A375 (cell line): ENCODE measurements at places on chromosomes 5 and 9. TPM values are rescaled to one million over a fixed set of nuclear protein-coding genes. Genes with fewer than 3 reads are reported as not detected.

Gene SPATA31A6
- 0.08 TPM in 1 of 2 replicates, not detected in the other for total RNA-seq

Gene SVEP1
- total RNA-seq: 0.72 and 0.98 TPM in 2 replicates

Gene KIAA0825
- total RNA-seq: 0.45 TPM in 2 replicates

Gene PCDHA9
- 1.8 and 2.2 TPM in 2 replicates for total RNA-seq

Gene TMEM252
- total RNA-seq: not detected in 2 replicates

Gene IL13
- 0.42 TPM in 1 of 2 replicates, not detected in the other for total RNA-seq

Gene SPAG8
- 1.2 and 3.7 TPM in 2 replicates for total RNA-seq

Gene ANXA2R
- total RNA-seq: 2.8 and 3.7 TPM in 2 replicates

Gene GBA2
- total RNA-seq: 49.6 and 50.5 TPM in 2 replicates

Gene SLC35D2
- 17.5 and 22.8 TPM in 2 replicates for total RNA-seq

Gene ZFYVE16
- total RNA-seq: 11.3 and 18.4 TPM in 2 replicates

Gene SAXO1
- total RNA-seq: not detected in 2 replicates

Gene FOXD4L3
- total RNA-seq: not detected in 2 replicates

Gene SLC34A3
- not detected in 2 replicates for total RNA-seq

Gene PITX1
- total RNA-seq: 1.2 and 2.1 TPM in 2 replicates

Gene SLC1A3
- total RNA-seq: 21.7 and 23.9 TPM in 2 replicates

Gene FGD3
- 0.23 and 0.37 TPM in 2 replicates for total RNA-seq

Gene FAM200C
- 3.5 and 4.7 TPM in 2 replicates for total RNA-seq

Gene IL7R
- total RNA-seq: 7.3 and 8.3 TPM in 2 replicates

Gene NELFB
- 51.1 and 51.2 TPM in 2 replicates for total RNA-seq

Gene GFRA3
- total RNA-seq: 0.08 TPM in 1 of 2 replicates, not detected in the other

Gene PIP5K1B
- total RNA-seq: 0.19 TPM in 1 of 2 replicates, not detected in the other

Gene ARHGEF39
- total RNA-seq: 5.9 and 6.6 TPM in 2 replicates

Gene NEUROG1
- not detected in 2 replicates for total RNA-seq

Gene CNTNAP3
- total RNA-seq: 37.7 and 48.8 TPM in 2 replicates

Gene TLE1
- 33.8 and 36.6 TPM in 2 replicates for total RNA-seq

Gene TRIP13
- 65.7 and 71.6 TPM in 2 replicates for total RNA-seq

Gene F2RL1
- 6.3 and 7.9 TPM in 2 replicates for total RNA-seq

Gene DIAPH1
- total RNA-seq: 52.1 and 55.8 TPM in 2 replicates
